ENCODE measurements at places on chromosomes 1 and 21.

DNA sequence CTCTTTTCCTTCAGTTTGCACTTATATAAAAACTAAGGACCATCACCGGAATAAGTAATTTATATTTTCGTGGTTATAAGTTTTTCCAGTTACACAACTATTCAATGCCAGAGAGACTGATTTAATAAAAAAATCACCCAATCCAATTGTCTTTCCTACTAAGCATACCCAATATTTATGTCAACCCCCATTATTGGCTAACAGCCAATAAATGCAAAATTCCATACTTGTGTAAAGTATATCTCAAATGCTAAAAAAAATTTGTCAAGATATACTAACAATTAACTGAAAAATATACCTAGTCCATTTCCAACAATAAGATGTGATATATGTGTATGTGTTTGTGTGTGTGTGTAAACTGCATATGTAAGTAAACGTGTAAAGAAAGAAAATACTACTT lies 117.4 kb downstream of the AGBL4 start:
- no peak for DNase-seq

- no peak for DNase-seq
Measured at GRCh38 chr21:33350676-33351075, 25.9 kb downstream of the IFNAR1 start.

- DNase-seq: no peak
Measured at GRCh38 chr21:46555678-46556077, 49.2 kb downstream of the S100B start.

- DNase-seq: no peak
Measured at GRCh38 chr1:10257851-10258250, 47.5 kb downstream of the KIF1B start.

DNA sequence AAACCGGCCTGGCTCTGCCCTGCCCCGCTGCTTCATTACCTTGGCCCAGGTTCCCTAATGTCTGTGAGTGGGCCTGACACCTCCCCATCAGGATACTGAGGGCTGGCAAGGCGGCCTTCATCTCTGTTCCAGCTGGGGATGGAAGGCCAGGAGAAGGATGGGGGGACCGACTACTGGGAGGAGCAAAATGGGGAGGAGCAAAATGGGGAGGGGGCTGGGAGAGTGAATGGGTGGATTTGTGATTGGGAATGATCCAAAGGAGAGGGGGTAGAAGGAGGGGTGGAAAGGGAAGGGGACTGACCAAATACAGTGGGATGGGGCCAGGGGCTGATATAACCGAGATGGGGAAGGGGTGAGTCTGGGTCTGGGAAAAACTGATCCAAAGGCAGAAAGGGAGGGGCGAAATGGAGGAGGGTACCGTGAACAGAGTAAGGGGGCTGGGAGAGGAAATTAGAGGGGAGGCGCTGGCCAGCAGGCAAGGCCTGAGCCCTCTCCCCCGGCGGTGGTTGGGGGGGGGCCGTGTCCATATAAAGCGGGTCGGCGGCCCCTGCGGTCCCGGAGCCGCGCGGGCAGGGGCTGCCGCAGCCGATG lies at the start of gene FOXE3:
Gene FOXE3 (plus strand): TSS at position 558 of the 591 bp plus-strand sequence. CDS start 31 bp downstream, at position 589.
- DNase-seq: no peak

DNA sequence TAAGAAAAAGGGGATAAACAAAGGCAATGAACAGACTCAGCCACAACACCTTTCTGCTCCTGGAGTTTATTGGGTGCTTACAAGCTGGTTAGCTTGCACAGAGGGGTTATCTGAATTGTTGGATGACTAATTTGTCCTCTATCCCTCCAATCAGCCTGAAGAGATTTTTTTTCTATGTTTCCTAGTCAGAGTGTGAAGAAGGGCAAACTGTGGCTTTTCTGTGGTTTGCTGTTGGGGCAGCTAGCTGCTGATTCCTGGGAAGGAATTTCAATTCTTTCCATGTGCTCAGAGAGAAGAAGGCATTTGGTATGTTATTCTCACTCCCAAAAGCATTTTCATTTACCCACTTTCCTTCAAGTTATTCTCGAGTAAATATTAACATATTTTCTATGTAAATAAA lies 48.6 kb downstream of the PCP4 start:
- DNase-seq: no peak

DNA sequence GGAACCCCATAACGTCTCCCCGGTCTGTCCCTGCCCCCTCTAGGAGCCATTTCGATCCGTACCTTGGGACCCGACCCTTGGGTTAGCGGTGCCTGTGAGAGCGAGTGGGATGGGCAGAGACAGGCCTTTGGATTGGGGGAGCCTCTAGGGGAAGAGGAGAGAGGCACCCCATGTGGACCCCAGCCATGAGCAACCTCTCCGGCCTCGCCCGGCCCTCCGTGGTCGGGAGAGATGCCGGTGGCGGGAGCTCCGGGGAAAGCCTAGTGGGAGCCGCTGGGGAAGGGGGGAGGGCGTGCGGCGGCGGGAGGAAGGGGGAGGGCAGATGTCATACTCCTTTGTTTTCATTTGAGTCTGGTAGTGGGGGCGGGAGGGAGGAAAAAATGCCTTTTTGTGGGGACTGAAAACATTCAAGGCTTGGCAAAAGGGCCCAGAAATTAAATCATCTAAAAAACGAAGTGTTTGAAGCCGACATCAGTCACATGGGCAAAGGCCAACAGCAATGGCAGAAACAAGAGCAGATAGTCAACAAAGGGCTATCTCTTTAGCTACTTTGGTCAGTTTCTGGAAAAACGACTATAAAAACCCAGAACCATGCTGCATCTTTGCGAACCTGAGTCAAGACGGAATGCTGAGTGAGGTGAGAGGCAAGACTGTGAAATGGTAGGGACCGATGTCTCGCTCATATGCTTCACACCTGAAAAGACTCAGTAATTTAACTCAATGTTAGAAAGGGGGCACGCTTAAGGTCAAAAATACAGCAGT lies 758 bp downstream of the PTBP2 start:
- DNase-seq: peak; percentile 52

GRCh38 chr1:116003823-116004222 lies 27.5 kb downstream of the SLC22A15 start:
- DNase-seq: no peak

Measured in NCI-H524 (cell line).